HepG2 (cell line): ENCODE measurements at places on chromosomes 13 and 19. TPM values are rescaled to one million over a fixed set of nuclear protein-coding genes. Genes with fewer than 3 reads are reported as not detected.

CGB7 gene
- 0.07 and 0.08 TPM in 2 replicates for polyA plus RNA-seq

ADGRE3 gene
- polyA plus RNA-seq: not detected in 2 replicates

DNA sequence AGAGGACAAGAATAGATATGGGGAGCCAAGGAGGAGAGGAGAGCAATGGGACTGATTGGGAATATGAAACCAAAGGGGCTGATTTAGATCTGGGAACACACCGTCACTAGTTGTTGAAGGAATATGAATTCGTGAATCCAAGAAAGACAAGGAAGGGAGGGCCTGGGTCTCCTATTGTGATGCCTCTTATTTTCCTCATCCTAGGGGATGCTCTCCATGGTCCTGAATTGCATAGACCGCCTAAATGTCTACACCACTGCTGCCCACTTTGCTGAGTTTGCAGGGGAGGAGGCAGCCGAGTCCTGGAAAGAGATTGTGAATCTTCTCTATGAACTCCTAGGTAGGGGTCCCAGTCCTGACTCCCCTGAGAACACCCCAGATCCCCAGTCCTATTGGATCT lies 21.5 kb downstream of the RYR1 start:
- DNase-seq: peak; percentile 18

GRCh38 chr13:91211510-91211909 lies 136.0 kb upstream of the MIR17HG start:
- no peak for DNase-seq

- no peak for DNase-seq
These were observed 27.8 kb downstream of the OPA3 start for GRCh38 chr19:45556835-45557234.
